ENCODE measurements at places on chromosomes 6 and 20.

GRCh38 chr20:7850775-7851490 is 89.3 kb downstream of the HAO1 start:
- DNase-seq, result no peak

- no peak for DNase-seq
Measured at GRCh38 chr6:63278916-63279315, 40.9 kb downstream of the LGSN start.

DNA sequence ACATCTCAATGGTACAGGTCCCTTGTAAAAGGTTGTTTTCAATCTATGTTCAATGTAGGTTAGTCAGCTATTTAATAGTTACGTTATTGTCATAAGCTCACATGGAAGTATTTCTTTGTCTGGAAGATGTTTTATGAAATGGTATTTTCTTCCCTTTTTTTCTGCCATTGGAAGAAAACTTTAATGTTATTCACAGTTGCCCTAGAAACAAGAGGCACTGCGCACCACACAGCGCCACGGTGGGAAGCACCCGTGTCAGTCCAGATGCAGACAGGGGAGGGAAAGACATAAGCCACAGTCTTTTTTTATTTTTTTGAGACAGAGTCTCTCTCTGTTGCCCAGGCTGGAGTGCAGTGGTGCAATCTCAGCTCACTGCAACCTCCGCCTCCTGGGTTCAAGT is 82.1 kb downstream of the GCNT2 start:
- DNase-seq, result no peak

- DNase-seq, result no peak
Measured at GRCh38 chr20:62946918-62947317, 5.6 kb upstream of the SLC17A9 start.

GRCh38 chr6:84976526-84977362 is 212.3 kb upstream of the TBX18 start:
- no peak for DNase-seq

- DNase-seq, result no peak
Measured at GRCh38 chr6:118325220-118325860, 222.8 kb upstream of the PLN start.

DNA sequence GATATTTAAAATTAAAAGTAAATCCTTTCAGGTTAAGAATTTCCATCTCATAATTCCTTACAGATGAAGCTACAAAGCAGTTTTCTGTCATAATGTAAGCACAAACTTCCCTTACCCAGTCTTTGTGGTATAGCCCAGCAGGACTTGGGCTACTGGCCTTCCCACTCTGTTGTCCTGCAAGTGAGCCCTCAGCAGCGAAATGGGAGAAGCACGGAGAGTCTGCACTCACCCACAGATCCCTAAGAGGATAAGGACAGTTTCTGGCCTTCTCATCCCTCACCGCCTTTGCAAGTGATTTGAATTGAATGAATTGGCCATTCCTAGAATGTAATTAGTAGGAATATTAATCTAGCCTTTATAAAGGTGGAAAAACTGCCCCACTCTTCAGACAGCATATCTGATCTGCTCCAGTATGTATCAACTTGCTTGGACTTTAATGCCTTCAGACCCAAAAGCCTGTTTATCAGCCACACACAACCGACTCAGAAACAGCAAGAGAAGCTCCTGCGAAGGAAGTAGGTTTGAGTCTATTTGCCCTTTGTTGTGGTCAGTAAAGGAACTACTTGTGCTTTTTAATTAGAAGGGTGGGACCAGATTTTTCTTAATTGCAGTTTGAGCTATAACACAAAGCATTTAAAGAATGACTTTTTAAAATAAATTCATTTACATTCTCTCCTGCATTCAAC is 29.9 kb upstream of the PRDM1 start:
- DNase-seq, result no peak

DNA sequence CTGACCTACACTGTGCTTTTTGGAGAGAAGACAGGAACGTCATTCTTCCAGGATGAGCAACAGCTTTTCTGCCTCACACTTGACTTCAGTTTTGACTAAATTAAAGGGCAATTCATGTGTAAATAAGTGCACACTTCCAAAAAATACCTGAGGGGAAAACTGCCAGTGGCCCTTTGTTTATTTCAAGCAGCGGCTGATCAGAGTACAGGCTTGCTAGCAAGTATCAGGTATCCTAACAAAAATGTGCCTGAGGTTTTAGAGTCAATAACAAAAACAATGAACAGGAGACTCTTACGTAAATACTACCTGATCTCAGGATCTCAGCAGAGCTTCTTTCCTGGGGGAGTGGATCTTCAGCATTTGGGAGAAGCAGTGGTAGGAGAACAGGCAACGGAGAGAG is 12.4 kb downstream of the LY86 start:
- DNase-seq, result no peak

DNA sequence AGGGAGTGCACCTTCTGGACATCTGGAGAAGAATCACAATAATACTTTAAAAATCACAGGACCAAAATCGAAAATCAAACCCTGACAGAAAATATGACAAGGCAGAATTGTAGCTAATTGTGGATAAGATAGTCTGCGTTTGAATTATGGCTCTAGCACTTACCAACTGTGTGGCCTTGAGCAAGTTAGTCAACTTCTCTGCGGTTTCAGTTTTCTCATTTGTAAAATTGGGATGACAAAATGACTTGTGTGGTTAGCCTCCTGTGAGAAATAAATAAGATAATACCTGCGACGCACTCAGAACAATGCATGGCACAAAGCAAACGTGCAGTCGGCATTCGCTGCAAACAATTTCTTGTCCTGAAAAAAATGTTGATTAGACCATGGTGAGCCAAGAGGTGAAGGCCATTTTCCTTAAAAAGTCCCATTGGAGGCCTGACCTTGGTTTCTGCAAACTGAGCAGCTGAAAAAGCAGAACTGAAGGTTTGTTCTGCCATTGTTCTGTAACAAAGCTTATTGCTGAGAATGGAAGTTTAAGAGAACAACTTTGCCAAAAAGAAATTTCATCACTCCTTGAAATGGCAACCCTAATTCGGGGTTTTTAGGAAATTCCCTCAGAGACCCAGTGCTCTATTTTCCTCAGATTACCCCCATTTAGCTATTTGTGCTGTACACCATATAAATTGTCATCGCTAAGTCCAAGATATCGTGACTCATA is 266.3 kb downstream of the ERMARD start:
- DNase-seq, result no peak

DNA sequence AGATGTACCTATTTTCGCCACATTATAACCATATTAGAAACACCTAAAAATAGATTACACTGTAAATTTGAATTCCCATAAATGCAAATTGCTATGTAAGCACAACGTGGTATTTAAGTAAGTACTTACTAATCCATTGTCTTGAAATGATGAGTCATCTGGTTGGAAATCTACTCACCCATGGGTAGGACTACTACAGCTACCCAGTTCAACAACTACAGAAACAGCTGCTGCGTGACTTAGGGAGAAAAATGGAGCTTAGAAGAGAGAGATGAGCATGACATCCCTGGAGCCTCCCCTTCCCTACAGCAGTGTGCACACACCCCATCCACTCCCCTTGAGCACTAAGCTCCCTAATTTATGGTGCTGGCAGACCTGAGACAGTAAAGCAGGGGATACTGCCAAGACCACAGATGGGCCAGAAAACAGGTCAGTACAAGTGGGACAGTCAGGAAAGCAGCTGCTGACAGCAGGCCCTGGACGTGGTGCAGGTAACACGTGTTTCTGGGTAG is 26.9 kb downstream of the RRAGD start:
- peak; percentile 66 for DNase-seq

DNA sequence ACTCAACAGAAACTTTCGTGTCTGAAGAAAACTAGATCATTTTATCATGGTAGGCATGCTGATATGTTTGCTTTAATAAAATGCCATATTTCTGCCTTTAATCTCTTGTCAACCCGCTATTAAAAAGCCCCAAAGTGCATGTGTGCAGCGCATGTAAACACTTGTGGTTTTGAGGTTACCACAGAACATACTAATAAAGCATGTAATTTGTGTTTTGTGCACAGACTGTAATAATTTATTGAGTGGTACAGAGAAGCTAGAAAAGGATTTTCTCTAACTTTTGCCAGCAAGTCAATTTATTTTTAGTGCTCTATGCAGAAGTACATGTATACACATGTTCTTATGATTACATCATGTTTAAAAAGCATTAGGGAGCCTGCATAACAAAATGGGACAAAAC is 349.9 kb upstream of the SLC35B3 start:
- no peak for DNase-seq

DNA sequence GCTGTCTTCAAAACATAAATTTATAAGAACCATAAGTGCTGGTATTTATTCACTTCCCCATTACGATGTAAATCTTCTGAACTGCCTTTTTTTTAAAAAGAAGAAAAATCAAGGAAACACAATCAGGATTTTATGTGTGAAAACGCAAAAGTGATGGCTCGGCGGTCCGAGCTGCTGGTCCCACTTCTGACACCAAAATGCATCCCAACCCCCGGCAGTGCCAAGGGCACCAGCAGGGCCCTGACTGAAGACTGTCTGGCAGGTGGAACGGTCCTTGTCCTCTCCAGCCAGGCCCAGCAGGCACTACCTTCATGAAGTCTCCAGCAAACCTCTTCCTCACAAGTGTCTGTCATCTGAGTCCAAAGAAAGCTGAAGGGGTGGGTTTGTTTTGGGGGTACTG is 41.2 kb downstream of the TBC1D7 start:
- DNase-seq, result no peak

GRCh38 chr20:22490287-22491193 is 93.8 kb downstream of the FOXA2 start:
- DNase-seq, result no peak
